A673 (cell line): ENCODE measurements at places on chromosomes 6 and 20. TPM values are rescaled to one million over a fixed set of nuclear protein-coding genes. Genes with fewer than 3 reads are reported as not detected.

Gene KHDC1L
- total RNA-seq = not detected in 2 replicates

Gene UST
- total RNA-seq = 1.5 and 1.7 TPM in 2 replicates

GRCh38 chr6:130647246-130647645 is 180.0 kb upstream of the SMLR1 start:
- DNase-seq = no peak
- no peak overlapping the region for H3K27ac ChIP-seq
- H3K36me3 ChIP-seq = no peaks in the 10 kb centered on the region
- H3K27me3 ChIP-seq = no peaks in the 10 kb centered on the region
- H3K4me3 ChIP-seq = no peak overlapping the region
- H3K4me1 ChIP-seq = no peaks in the 10 kb centered on the region

DNA sequence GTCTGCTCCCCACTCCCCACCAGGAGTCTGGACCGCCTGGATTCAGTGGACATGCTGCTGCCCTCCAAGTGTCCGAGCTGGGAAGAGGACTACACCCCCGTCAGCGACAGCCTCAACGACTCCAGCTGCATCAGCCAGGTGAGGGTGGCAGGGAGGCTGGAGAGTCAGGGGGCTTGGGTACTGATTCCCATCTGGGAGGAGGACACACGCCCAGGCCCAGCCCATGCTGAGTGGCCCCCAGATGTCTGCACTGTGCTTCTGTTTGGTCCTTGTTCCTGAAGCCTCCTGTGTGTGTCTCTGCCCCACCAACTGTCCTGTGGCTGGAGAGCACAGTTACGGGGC is 101.6 kb upstream of the MYL9 start:
- no peaks in the 10 kb centered on the region for H3K4me1 ChIP-seq
- no peak overlapping the region for H3K4me3 ChIP-seq
- H3K36me3 ChIP-seq = no peaks in the 10 kb centered on the region
- H3K27me3 ChIP-seq = no peaks in the 10 kb centered on the region

DNA sequence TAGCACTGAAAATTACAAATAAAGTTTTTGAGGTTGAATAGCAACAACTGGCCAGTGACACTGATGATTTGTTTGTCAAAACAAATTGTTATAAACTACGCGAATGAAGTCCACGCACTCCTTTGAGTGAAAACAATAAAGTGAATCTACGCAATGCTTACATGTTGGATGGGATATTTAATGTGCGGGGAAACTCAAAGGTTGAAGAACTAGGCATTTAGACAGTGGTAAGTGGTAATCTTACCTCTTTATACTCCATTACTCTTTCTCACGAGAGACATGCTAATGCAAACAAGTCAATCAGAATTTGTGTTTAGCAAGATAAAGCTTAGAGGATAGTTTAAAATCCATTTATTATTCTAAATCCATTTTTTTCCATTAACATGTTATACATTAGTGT is 606.4 kb downstream of the KHDRBS2 start:
- H3K4me1 ChIP-seq = no peaks in the 10 kb centered on the region
- no peaks in the 10 kb centered on the region for H3K27me3 ChIP-seq
- no peaks in the 10 kb centered on the region for H3K36me3 ChIP-seq
- no peak overlapping the region for H3K27ac ChIP-seq
